ENCODE measurements at places on chromosomes 11 and 22.
A peak's percentile ranks its signal among the peaks of the same experiment; 100 is the strongest.

GRCh38 chr11:748007-748359 lies 719 bp downstream of the TALDO1 start:
- no peak for DNase-seq

DNA sequence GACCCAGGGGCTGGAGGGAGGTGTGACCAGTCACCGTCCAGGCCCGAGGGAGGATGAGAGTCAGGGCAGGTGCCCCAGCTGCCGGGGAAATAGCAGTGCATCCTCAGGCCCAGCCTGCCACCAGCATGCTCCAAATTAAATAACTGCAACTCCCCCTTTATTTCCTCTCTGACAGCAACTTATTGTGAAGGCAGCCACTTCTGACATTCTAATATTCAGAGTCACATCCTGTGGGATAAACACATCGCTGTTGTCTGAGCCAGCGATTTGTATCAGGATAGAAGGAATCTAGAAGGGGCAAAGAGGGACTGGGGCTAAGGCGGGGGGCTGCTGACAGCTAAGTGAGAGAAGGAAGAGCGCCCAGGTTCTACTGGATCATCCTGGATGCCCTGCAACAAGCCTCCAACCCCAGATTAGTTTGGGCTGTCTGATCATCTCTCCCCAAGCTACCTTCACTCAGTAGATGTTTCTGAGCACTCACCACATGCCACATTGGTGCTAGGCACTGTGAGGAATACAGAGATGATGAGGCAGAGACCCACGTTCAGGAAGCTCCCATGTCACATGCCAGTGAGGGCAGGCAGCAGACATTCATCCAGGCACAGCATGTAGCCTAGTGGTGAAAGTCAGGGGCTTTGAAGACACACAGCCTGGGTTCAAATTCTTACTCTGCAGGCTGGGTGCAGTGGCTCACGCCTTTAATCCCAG lies 214.1 kb downstream of the BUD13 start:
- no peak for DNase-seq

- no peak for DNase-seq
Observed at GRCh38 chr11:103994094-103994493, 42.3 kb upstream of the DDI1 start.

- peak; percentile 5 for DNase-seq
Observed at GRCh38 chr11:38824573-38824972, 2226.5 kb upstream of the RAG2 start.

DNA sequence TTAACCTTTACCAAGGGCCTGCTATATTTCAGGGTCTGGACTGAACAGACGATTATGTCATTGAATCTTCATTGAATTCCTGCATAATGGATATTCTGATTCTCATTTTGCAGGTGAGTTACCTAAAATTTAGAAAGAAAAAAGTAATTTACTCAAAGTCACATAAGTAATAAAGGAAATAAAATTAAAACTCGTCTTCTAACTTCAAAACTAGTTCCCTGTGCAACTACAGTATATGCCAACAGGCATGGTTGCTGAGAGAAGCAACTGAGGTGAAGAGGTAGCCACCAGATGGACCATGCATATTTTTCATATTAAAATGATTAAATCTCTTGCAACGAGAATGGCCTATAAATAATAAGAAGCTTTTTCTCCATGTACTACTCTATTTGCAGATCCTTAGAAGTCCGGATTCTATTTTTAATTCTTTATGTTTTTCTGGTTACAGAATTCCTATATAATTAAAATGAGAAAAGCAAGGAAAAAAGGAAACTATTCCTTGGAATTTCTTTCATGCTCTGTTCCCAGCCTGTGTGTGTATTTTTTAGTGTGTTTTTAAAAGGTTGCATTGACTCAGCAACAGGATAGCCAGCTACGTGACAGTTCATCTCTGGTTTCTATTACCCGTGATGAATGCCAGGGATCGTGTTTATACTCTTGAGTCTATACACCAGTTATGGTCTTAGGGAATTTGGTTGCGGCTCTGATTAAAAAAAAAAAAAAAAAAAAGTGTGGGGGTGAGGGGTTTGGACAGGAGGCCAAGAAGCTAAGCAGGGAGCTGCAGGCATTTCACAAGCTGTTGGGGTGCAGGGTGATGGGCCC lies 186.8 kb downstream of the ETS1 start:
- no peak for DNase-seq

DNA sequence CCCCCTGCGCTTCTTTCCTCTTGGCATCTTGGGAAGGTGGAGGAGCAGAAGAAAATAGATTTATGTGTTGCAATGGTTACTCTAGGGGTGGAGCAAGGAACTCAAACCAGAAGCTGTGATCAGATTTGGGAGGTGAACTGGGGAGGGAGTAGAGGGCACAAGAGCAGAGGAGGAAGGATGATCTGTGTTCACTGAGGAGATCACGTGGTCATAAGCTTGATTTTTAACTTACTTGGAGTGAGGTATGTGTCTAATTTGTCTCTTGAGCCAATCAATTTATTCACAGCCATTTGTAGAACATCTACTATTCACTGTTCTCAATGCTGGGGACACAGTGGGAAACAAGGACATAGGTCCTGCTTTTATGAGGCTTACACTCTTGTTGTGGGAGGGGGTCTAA lies 24.8 kb upstream of the CD82 start:
- DNase-seq: no peak

DNA sequence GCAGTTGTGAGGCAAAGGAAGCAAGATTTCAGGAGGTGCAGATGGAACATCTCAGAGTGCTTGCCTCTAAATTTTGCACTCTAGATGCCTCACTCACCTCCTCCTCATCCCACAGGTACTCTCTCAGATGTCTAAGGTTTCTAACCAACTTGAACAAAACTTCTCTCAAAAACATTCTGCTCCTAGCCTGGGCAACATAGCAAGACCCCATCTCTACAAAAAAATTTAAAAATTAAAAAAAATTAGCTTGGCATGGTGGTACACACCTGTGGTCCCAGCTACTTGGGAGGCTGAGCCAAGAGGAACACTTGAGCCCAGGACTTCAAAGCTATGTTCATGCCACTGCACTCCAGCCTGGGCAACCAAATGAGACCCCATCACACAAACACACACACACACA lies 4.2 kb downstream of the ZNF280A start:
- no peak for DNase-seq

DNA sequence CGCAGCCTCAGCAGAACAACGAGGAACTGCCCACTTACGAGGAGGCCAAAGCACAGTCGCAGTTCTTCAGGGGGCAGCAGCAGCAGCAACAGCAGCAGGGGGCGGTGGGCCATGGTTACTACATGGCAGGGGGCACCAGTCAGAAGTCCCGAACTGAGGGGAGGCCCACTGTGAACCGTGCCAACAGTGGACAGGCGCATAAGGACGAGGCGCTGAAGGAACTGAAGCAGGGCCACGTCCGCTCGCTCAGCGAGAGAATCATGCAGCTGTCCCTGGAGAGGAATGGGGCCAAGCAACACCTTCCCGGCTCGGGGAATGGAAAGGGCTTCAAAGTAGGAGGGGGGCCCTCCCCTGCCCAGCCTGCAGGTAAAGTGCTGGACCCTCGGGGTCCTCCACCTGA lies 31.6 kb downstream of the AMOTL1 start:
- DNase-seq: no peak

DNA sequence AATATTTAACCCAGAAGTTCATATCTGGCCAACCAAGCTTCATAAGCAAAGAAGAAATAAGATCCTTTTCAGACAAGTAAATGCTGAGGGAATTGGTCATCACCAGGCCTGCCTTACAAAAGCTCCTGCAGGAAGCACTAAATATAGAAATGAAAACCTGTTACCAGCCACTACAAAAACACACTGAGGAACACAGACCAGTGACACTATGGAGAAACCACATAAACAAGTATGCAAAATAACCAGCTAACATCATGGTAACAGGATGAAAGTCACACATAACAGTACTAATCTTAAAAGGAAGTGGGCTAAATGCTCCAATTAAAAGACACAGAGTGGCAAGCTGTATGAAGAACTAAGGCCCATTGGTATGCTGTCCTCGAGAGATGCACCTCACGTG lies 311.4 kb downstream of the DYNC2H1 start:
- DNase-seq: no peak
